ENCODE measurements at places on chromosomes 5 and 9.

DNA sequence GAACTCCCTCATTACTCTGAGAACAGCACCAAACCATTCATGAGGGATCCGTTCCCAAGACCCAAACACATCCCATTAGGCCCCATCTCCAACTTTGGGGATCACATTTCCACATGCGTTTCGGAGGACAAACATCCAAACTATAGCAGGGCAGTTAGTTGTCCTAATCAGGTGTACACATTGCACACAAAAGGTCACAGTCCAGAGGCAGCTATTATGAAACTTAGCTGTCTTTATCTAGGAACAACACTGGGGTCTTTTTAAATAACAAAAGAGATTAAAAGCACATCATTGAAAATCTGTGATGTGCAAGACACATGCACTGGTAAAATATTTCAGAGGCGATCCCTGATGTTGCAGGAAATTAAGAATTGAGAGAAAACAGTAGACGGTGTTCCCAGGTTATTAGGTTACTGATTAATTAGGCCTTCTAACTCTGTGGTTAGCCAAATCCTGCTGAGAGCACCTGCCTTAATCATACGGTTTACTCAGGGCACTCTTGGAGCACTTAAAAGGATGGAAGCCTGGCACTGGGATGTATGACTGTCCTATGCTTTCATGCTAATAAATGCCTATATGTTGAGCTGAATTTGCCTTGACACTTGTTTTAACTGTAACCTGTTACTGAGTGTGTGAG lies 1574.5 kb upstream of the WWC1 start:
- DNase-seq, result no peak

DNA sequence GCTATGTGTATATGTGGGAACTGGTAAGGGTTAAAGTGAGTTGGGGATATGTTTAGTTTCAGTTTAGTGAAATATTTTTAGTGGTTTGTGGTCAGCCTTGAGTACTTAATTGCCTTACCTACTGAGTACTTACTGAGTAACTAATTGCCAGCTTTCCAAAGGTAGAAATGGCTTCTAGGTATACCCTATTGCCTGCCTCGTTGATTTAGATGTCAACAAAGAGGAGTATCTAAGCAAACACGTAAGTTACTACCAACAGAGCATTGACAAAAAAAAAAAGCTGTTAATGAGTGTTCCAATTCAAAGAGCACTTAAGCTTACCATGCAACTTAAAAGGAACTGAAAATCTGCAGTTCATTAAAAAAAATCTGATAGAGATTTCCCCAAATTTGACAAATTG lies 8.8 kb downstream of the ATP10B start:
- no peak for DNase-seq

DNA sequence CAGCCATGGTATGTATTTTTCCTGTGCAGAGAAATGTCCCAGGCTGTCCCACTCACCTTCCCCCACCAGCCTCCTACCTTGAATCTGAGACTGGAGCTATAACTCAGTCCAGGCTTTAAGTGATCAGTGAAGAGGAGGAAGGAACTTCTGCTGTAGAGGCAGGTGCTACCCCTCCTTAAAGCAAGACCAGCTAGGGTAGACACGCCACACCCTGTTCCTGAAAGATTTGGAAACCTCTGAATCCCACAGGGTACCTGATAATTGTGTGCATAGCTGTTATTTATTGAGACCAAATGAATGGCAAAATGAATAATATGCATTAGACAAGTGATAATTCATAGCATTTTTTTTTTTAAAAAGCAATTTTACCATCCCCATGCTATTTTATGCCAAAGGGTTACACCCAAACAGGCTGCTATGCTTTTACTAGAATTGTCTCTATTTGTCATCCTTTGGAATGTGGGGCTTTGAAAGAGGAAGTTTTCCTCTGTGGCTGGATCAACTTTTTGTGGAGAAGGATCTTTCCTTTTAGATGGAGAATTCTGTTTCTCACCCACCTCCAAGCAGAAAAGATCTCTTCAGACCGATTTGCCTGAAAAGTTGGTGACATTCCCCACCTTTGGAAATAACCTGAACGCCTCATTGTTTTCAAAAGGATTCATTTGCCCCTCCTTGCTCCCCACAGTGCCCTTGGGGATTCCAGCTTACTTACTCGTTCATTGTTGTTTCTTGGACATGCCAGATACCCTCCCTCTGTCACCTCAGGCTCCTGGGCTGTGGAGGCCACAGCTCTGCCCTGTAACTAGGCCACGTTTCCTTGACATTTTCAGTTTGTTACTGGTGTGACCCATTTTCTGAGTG lies 248.7 kb downstream of the NR3C1 start:
- no peak for DNase-seq

DNA sequence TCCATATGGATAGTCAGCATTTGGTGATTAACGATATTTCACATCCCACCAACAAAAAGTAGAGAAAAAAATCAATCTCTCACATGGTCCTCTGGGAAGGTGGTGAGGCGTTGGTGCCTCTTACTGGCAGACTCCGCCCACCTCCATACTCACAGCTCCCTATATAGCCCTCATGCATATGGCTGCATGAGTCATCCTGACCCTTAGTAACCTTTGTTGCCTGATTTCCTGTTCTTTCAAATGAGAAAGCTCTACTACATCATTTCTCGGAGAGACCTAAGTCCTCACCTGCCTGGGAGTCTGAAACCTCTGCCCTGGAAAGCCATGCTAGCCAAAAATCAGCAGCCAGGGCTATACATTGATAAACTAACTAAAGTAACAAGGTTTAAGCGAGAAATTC lies 33.3 kb upstream of the ABCA1 start:
- no peak for DNase-seq
